CD4-positive, alpha-beta T cell treated with Interleukin-2 at 100 ng/mL for 4 hours (primary cell): ENCODE measurements at places on chromosomes 12 and 14.

DNA sequence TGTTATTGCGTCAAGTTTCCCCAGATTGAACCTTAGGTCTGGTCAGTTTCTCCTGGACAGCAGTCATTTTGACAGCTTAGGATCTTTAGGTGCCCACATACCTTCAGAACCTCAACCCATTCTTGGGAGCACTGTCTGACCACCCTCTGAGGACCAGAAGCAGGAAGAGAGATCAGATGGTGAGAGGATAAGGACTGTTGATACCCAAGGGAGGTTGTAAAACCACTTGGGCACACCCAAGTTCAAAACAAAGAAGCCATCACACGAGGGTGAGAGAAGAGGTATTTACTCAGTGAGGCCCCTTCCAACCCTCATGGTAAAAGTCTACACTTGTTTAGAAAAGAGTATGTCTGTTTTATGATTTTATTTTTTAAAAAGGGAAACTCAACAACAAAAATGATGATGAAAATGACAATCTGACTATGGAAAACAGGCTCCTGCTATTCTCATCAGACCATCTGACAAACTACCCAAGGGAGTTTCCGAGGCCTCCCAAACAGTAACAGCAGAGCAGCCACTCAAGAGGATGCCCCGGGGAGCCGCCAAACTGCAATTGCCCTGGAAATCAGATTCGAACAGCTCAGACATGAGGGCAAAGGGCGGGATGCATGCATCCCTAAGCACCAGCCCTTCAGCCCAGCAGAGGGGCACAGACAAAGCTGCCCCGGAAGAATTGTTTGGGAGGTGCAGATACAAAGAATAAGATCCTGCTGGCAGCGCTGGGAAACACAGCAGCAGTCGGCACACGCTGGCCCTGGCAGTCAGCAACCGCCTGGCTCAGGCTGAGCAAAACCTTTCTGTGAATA lies 162.6 kb upstream of the PLEKHG7 start:
- peak; percentile 38 for DNase-seq

DNA sequence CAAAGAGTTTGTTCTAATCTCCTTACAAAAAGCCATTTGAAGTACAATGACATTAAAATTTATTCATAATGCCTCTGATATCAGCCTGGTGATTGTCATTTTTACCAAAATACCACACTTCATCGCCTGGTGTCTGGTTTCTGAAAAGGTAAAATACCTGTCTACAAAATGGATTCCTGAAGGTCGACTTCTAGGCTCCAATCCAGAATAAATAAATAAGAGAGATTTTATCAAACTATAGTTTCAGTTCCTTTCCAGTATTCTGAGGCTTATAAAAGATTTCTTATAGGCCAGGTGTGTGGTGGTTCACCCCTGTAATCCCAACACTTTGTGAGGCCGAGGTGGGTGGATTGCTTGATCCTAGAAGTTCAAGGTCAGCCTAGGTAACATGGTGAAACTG lies 340.7 kb downstream of the SLC16A7 start:
- DNase-seq, result no peak

DNA sequence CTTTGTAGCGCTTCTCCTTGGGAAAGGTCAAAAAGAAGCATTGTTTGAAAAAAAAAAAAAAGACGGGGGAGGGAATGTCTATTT lies at the start of gene LMO3:
Gene LMO3, minus strand, starts transcription at position 46 of the 84 bp plus-strand sequence. CDS start 5,302 bp downstream, outside the sequence.
- no peak for DNase-seq

DNA sequence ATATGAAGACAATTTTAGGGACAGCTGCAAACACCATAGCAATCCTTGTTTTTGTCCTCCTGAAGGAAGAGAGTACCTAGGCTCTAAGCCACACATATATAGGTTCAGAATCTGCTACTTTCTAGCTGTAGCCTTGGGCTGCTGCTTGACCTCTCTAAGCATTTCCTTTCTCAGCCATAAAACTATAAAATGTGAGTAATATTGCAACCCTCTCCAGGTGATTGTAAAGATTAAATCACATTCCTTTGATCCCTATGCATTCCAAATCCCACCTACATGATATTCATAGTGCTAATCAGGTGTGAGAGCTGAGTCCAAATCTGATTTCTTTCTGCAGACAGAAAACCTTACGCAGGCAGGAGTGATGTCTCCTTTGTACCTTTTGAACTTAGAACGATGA lies 913.5 kb downstream of the VRK1 start:
- DNase-seq, result no peak

- DNase-seq, result no peak
These were observed 11.7 kb upstream of the OSBPL8 start for GRCh38 chr12:76571256-76571655.

DNA sequence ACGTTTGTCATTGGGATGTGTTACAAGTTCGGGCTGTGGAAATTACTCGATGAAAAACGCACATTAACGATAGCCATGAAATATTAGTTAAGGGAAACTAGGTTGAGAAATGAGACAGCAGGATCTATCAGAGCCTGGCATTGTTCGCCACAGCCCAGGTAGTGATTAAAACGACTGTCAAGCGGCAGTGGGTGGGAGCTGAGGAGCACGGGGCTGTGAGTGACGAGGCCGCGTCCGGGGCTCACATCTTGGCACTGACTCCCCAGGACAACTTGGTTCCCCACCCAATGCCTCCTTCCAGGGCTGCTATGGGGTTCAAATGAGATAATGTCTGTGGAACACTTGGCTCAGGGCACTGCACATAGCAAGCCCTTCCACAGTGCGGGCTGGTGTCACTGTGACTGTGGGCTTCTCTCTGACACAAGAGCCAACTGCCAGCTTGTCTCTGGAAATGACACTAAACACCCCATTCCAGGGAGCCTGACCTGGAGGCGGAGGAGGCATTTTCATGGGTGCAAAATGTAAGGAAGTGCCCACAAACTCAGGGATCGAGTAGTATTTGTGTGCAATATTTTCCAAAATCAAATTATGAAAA lies 19.3 kb downstream of the MMAB start:
- DNase-seq, result no peak

DNA sequence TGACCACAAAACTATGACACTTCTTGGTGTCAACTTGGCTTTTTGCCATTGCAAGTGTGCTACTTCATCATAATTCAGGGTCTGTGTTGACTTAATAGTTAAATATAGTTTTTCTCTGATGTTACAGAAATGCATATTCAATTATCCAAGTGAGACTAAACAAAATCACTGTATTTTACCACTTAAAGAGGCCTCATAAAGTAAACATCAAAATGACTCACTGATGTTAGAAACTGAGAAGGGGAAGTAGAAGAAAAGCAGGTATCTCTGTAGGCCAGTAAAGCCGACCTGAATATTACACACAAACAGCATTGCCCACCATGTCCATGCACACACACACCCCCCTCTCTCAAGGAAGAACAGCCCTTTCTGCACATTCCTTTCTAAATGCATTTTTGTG lies 55.4 kb downstream of the RPAP3 start:
- no peak for DNase-seq

- DNase-seq, result no peak
These were observed 230.9 kb upstream of the DDHD1 start for GRCh38 chr14:53384073-53384472.

GRCh38 chr14:91354979-91355685 lies 62.5 kb downstream of the CCDC88C start:
- no peak for DNase-seq

DNA sequence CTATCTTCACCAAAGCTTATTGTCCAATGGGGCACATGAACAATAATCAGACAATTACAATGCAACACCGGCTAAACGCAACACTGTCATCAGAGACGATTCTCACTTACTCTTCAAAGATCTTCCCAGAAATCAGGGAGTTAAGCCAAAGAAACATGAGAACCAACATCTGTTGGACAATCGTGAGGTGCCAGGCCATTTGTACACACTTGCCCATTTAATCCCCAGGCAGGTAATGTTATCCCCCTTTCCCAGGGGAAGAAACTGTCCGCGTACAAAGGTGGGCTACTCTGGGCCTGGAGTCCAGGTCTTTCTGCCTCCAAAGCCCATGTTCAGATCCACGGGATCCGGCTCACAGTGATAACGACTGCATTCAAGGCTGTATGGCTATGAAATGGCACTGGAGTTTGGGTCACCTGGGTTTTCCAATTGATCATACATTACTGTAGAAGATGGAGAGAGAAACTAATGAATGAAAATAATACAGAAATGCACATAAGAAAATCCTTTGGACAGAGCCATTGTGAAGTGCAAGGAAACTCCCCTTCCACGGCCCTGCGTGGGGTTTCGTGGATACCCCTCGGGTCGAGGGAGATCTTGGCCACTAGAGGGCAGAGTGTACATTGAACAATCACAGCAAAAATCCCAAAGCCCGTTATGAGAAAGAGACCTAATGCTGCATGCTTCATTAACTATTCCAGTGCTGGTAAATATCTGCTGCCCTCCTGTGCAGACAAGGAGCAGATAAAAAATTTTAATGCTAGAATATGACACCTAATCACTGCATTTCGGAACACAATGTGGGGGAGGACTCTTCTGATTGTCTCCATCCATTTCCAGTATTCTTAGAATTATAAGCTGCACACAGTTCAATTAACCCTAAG lies 111.4 kb downstream of the EGLN3 start:
- peak; percentile 63 for DNase-seq

GRCh38 chr12:25182765-25183164 lies 12.2 kb downstream of the DNAI7 start:
- DNase-seq, result no peak

- DNase-seq, result no peak
These were observed 2.1 kb downstream of the WASHC4 start for GRCh38 chr12:105109465-105110212.

DNA sequence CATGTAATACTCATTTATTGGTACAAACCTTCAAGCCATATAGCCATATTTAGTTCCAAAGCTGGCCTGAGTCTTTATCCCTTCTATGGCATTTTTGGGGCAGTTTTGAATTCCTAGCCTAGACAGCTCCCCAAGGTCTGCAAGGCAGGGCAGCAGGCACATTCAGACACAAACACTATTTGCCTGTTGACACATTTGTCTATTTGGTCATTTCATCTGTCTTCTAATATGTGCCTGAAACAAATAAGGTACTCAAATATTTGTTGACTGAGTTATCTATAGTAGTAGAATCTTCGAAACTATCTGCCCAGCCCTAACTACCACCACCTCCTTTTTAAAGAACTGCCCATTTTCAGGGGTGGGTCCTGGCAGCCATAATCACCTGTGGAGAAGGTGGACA lies 9.3 kb downstream of the PPM1H start:
- no peak for DNase-seq

GRCh38 chr14:89792489-89793366 lies 161.8 kb downstream of the EFCAB11 start:
- no peak for DNase-seq

DNA sequence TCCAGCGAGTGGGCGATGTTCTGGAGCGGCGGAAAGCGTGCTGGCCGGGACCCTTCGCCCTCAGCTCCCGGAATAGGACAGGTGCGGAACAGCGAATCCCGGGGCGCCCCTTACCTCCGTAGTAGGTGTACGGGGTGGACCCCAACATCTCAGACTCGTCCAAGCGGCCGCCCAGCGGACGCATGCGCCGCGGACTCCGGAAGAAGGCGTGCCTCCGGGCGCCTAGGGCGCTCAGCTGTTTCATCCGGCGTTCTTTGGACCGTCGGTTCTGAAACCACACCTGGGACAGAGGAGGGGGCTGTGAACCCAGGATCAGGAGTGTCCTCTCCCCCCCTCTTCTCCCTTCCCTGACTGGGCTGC lies 4.5 kb downstream of the LHX5 start:
- DNase-seq, result no peak

DNA sequence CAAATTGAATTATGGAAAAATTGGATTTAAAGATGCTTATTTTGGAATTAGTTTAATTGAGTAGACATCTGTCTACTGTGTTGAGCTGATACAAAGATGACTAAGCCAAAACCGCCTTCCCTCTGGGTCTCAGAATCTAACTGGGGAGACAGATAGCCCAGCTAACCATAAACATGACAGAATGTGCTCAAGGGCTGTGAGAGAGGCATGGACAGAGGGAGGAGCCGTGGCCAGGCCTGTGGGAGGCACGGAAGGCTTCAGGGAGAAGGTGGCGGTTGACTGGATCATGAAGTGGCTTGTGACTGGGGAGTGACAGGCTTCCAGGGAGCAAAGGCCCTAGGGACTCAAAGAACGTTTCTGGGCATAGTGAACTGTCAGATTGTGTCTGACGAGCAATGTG lies 74.6 kb downstream of the DACT1 start:
- DNase-seq, result no peak

GRCh38 chr12:111387747-111388323 lies 17.9 kb upstream of the SH2B3 start:
- no peak for DNase-seq

GRCh38 chr12:89386138-89386537 lies 33.8 kb upstream of the DUSP6 start:
- no peak for DNase-seq

- peak; percentile 17 for DNase-seq
These were observed 487.9 kb downstream of the PCNX1 start for GRCh38 chr14:71395151-71395604.
